ENCODE measurements at places on chromosomes 6 and 20.

DNA sequence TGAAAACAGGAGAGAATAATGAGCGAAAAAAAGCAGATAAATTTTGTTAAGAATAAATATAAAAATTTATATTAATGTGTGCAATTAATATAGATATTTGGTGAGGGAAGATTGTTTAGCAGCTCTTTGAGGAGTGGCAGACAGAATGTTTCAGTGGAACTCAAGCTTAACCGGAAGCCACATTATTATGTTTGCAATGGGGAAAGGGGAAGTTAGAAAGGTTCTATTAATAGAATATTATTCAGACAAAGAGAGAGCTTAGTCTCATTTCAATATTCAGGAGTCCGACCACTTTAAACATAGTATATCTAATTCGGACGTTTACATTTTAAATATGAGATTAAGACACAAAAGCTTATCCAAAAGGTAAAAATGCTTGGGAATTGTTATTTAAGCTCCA lies 81.6 kb upstream of the KHDRBS2 start:
- DNase-seq: no peak

DNA sequence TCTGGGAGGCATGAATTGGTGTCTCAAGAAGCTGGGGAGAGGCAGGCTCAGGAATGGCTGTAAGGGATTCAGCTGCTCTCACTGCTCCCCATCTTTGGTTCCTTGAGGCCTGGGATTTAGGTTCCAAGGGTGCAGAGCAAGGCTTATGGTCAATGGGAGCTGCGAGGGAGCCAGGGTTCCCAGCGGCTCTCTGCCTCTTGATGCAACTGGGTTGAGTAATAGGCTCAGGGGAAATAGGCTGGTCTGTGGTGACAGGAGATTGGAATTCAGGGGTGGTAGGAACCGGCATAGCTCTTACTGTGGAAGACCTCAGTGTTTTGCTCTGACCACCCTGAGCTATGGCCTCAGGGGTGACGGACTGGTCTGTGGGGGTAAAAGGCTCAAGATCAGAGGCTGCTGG lies 13.0 kb upstream of the NRM start:
- no peak for DNase-seq

GRCh38 chr6:3250231-3250675 lies 8.5 kb upstream of the PSMG4 start:
- no peak for DNase-seq

DNA sequence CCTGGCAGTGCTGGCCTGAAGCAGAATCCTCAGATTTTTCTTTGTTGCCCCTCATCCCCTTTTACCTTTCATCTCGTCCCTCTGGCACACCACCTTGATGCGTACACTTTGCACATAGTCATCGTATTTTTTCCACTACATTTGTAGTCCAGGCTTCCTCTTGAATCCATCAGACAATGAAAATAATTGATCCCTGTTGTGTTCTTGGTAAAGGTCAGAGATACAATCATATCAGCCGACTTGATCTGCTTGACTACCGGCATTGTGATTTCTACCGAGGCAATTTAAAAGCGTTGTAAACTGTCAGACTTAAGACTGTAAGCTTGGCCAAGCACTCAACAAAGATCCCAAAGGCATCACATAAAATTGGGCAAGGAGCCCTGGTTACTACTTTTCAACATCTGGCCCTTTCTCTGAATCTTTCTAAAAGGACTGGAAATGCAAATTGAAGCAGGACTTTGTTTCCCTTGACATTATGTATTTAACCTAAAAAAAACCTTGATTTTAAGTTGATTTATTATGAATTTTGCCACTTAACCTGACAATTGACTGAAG lies 512.6 kb downstream of the LMBRD1 start:
- no peak for DNase-seq

GRCh38 chr6:150038202-150039062 lies 13.1 kb upstream of the RAET1L start:
- no peak for DNase-seq

DNA sequence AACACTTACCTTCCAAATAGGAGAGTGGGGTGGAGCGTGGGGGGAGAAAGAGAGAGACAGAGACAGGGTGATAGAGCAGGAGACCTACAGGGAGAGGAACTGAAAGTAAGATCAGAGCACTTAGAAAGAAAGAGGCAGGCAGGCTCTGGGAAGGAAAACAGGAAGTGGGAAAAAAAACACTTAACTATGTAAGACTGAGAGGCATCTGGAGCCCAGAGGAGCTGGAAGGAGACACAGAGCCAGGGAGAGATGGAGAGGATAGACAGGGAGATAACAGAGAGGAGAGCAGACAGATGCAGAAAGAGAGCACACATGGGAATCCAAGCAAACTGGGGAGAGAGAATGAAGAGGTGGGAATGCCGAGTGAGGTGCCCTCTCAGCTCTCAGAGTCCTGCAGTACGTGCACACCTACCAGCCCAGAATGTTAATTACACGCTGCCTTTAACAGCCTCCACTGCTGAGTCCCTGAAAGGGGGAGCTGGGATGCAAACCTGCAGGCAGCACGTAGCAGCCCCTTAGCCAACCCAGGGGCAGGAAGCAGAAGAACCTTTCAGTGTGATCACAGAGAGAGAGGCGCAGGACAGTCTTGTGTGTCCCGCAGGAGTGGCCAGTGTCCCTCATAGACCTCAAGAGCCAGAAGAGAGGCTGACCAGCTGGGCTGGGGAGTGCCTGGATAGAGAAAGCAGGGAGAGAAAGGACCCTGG lies 132.7 kb upstream of the LRFN2 start:
- DNase-seq: no peak

DNA sequence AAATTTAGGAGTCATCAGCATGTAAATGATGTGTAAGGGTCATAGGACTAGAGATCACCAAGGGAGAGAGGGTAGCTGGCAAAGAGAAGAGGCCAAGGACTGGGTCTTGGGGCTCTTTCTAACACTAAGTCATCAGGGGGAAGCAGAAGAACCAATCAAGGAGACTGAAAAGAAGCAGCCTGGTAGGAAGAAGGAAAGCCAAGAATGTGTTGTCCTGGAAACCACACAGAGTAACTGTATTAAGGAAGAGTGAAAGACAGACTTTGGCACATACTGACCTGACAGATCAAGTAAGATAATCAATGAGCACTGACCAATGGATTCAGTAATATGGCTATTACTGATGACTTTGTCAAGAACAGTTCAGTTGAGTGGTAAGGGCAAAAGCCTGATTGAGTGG lies 42.3 kb upstream of the LAMA4 start:
- DNase-seq: no peak

- DNase-seq: no peak
These were observed 473.0 kb upstream of the CITED2 start for GRCh38 chr6:139847457-139847813.

DNA sequence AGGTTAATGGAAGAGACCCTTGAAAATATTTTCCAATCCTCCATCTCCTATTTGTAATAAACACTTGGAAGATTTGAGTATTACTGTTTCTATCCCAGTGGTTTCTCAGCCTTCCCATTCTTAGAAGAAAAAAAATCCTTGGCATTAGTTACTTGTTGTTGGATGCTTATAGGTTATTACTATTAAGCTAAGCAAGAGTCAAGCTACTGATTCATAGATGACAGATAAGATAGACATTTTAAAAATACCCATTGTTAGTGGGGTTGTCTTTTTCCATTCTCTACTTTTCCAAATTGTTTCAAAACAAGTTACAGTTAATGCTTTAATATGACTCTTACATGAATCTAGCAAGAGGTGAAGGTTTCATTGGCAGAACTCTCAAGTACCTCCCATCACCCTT lies 158.5 kb downstream of the HIVEP2 start:
- no peak for DNase-seq

DNA sequence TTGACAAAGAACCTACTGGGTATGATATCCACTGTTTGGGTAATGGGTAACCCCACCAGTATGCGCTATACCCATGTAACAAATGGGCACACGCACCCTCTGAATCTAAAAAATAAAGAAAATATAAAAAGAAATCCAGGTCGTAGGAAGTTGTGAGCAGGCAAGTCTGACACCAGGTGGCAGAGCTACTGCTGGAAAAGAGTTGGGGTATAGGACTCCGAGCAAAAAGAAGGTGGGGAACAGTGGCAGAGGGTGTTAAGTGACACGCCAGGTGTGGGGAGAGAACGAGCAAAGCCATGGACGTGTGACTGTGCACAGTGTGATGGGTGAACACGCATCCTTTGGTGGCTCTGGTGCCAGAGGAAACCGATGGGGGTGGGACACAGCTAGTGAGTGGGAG lies 46.7 kb downstream of the NOX3 start:
- DNase-seq: no peak

- DNase-seq: no peak
These were observed 14.0 kb downstream of the CDH26 start for GRCh38 chr20:59972037-59972801.

DNA sequence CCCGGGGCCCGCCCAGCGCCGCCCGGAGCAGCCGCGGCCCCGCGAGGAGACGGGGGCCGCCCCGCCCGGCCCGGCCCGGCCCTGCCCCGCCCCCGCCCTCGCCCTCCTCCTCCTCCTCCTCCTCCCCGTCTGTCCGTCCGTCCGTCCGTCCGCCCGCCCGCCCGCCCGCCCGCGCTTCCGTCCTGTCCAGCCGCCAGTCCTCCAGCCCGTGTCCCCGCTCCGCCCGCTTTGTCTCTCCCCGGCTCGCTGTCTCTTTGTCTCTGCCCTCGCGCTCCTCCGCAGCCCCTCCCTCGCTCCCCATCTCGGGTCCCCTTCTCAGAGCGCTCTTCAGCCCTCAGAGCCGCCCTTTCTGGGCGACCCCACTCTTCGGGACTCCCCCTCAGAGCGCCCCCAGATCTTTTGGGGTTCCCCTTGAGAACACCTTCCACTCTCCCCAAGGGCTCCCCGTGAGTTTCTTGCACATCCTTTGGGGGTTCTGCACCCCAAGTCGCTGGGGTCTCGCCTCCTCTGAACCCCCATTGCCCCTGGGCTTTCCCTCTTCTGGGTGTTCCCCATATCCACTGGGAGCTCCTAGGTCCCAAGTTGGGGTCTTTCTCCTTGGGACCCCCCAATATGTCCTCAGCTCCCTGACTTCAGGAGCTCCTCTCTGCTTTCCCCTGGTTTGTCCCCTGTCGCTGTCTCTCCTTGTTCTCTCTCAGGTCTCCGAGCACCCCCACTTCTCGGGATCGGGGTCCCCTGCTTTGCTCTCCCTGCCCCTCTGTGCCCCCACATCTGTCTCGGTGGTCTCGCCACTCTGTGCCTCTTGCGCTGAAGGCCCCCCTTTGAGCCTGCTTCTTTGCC lies 79.5 kb upstream of the MYL9 start:
- DNase-seq: no peak

DNA sequence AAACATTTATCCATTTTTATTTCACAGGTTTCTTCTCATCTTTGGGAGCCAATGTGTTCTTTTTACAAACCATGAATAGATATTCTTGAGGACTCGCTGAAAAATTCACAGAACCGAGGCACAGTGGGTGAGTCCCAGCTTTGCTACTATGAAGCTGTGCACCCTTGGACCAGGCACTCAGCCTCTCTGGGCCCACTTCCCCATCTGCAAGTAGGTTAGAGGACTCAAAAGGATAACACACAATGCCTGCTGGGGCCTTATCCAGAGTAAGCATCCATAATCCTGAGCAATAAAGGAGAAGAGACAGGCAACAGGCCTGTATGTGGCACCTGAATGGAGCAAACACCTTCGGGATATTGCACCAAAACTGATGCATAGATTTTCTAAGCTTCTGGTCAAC lies 153.3 kb downstream of the PREX1 start:
- no peak for DNase-seq

GRCh38 chr6:155418017-155418761 lies 37.5 kb downstream of the NOX3 start:
- DNase-seq: no peak

DNA sequence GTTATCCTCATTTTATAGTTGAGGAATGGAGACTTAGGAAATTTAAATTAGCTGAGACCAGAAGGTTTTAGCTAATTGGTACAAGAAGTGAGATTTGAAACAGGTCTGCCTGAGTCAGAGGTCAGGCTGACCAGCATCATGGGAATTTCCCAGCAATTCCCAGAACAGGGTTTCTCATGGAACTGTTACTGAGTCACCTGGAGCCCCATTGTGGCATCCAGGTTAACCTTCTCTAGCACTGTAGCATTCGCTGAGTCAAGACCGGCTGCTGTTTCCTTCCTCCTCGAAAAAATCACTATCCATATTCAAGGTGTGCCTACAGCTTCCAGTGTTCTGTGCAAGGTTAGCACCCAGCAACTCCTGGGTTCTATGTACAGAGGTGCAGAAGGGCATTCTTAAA lies 238.0 kb upstream of the MAN1A1 start:
- DNase-seq: no peak

DNA sequence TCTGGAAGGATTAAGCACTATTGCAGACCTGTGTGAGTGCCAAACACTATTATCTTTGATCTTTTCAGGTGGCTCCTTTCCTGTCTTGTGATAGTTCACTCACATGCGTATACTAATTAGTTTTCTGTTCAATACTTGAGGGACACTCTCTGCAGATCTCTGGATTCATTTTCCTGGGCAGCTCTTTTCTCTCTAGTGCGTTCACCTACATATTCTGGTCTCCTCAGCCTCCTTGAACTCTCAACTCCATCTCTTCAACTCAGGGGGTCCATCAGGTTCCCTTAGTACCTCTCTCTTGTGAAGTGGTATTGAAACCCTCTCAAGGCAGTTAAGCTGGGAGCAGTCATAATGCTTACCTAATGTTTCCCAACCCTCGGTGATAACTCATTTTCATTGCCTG lies 1218.1 kb upstream of the MAP3K7 start:
- no peak for DNase-seq

DNA sequence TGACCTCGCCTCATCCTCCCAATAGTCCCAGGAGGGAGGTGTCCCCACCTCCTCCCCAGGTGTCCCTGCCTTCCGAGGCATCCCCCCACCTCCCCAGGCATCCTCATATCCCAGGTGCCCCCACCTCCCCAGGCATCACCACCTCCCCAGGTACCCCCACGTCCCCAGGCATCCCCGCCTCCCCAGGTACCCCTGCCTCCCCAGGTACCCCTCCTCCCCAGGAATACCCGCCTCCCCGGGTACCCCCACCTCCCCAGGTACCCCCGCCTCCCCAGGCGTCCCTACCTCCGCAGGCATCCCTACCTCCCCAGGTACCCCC lies 198.9 kb downstream of the SYNDIG1 start:
- no peak for DNase-seq

DNA sequence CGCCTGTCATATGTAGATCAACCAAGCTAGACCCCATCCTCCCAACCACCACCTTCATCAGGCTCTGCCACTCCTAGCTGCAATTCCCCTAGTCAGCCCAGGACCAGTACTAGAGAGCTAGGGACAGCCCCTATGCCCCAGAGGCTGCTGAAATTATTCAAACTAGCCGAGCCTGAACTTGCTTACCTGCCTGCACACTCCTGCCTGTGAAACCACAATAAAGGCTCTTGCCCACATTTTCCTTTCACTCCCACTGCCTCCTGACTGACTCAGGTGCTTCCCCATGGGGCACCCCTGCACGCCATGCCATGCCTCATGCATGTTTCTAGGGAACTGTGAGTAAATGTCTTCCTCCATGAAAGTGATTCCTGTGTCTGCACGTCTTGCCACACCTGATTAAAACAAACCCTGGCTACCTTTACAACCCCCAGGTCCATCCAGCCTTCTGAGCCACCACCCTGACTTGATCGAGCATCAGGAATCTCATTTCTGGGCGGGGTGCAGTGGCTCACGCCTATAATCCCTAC lies 66.5 kb upstream of the IER3 start:
- DNase-seq: no peak

GRCh38 chr20:15708984-15709598 lies 864.2 kb downstream of the KIF16B start:
- DNase-seq: peak; percentile 52

All from head of caudate nucleus (tissue), 42 donors.